Activated CD4-positive, alpha-beta T cell treated with anti-CD3 and anti-CD28 coated beads, Interleukin-2, amount 10 ng/mL, durations not matched to agents 7 days and 5 days (primary cell): ENCODE measurements at places on chromosomes 6 and 20. TPM values are rescaled to one million over a fixed set of nuclear protein-coding genes. Genes with fewer than 3 reads are reported as not detected.

C20orf204 gene
- 3.5 TPM for total RNA-seq

OOEP gene
- 0.57 TPM for total RNA-seq

- H3K36me3 ChIP-seq, result no peaks in the 10 kb centered on the region
- H3K4me1 ChIP-seq, result no peaks in the 10 kb centered on the region
- H3K4me3 ChIP-seq, result no peak overlapping the region
- H3K27me3 ChIP-seq, result peaks cover 2% of the 10 kb centered on the region
- no peak overlapping the region for H3K27ac ChIP-seq
- DNase-seq, result no peak
Measured at GRCh38 chr6:167244064-167244960, 46.8 kb upstream of the UNC93A start.

GRCh38 chr6:156950084-156950483 is 172.9 kb downstream of the ARID1B start:
- no peak for DNase-seq
- peaks cover 2% of the 10 kb centered on the region for H3K36me3 ChIP-seq
- no peak overlapping the region for H3K27ac ChIP-seq
- H3K4me1 ChIP-seq, result peaks cover 30% of the 10 kb centered on the region
- H3K4me3 ChIP-seq, result no peak overlapping the region

DNA sequence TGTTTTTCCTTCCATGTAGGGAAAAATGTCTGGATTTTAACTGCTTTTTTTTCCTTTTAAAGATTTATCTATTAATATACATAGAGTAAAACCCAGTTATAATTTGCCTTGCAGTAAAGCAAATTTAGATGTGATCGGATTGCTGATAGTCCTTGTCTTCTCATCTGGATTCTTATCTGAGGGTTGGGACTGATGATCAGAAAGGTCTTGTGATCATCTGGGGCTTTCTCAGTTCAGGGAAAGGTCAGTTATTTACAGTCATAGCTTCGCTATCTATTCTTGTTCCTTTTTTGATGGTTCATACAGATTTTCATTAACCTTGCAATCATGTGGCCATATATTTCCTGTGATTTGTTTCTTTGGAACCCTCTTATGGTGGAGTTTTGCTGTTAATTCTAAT is 63.8 kb upstream of the CLDN20 start:
- peaks cover 1% of the 10 kb centered on the region for H3K36me3 ChIP-seq
- no peaks in the 10 kb centered on the region for H3K4me1 ChIP-seq
- H3K27ac ChIP-seq, result no peak overlapping the region
- H3K4me3 ChIP-seq, result no peak overlapping the region
- H3K27me3 ChIP-seq, result no peaks in the 10 kb centered on the region

GRCh38 chr6:169960521-169960885 is 209.1 kb downstream of the ERMARD start:
- H3K4me3 ChIP-seq, result no peak overlapping the region
- H3K27ac ChIP-seq, result no peak overlapping the region
- H3K4me1 ChIP-seq, result peaks cover 15% of the 10 kb centered on the region
- H3K27me3 ChIP-seq, result peaks cover 9% of the 10 kb centered on the region

GRCh38 chr20:63138855-63139341 is 77.0 kb downstream of the YTHDF1 start:
- no peak overlapping the region for H3K27ac ChIP-seq
- DNase-seq, result no peak
- no peaks in the 10 kb centered on the region for H3K36me3 ChIP-seq
- H3K4me3 ChIP-seq, result no peak overlapping the region

GMPR gene
- total RNA-seq, result 3.3 TPM

DNA sequence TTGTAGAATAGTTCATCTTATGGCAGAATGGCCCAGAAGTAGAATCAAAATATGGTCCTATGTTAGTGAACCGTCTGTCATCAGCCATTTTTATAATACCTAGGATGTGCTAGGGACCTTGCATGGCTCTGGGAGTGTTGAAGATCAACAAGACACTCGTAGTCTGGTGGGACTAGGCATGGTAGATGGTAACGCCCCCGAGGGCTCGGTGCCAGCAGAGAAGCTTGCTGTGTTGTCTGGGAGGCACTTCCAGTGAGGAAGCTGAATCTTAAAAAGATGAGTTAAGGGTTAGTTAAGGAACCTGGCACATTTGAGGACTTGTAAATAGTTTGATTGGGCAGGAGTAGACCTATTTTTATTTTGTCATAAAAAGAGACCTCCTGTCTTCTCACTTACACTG is 82.4 kb downstream of the MAP3K4 start:
- no peaks in the 10 kb centered on the region for H3K4me1 ChIP-seq
- H3K27me3 ChIP-seq, result no peaks in the 10 kb centered on the region
- H3K27ac ChIP-seq, result no peak overlapping the region
- no peak overlapping the region for H3K4me3 ChIP-seq
- peaks cover 9% of the 10 kb centered on the region for H3K36me3 ChIP-seq

DNA sequence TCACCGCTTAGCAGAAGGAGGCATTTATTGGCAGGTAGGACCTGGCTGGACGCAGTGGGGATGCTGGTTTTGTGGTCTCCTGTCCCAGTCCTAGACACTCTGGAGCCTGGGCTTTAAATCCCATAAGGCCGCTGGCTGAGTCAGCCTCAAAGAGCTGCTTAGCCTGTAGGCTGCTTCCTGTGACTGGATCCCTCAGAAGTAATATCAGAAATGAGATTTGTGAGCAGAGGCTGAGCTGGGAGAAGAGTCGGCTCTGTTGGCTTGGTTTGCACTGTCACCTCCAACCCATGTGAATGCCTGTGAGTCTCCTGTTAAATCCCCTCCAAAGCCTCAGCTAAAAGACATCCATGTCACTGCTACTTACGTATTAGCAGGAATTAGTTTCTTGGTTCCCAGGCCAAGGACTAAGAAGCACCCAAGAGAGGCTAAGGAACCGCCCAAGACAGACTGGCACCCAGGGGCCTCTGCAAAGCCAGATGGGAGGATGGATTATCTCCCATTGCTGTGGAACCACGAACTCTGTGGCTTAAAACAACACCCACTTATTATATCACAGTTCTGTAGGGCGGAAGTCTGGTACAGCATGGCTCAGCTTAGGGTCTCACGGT is 289.4 kb downstream of the CDC5L start:
- peaks cover 7% of the 10 kb centered on the region for H3K27me3 ChIP-seq
- H3K4me1 ChIP-seq, result peaks cover 2% of the 10 kb centered on the region
- DNase-seq, result no peak
- H3K27ac ChIP-seq, result no peak overlapping the region

DNA sequence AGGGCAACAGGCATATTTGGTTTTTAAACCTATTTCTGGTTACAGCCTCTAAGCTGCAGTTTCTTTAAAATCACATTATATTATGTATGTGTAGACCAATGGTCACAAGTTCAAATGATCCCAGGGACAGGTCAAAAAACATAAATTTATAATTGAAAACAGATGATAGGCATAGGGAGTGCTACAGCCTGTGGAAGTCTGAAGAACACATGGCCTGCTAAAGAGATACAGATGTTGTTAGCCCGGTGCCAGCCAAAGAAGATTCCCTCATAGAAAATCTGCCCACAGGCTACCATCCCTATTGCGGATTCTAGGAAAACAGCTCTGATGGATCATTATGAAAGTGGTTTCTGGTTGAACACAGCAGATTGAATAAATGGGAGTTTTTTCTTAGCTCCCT is 65.3 kb downstream of the NRSN1 start:
- no peaks in the 10 kb centered on the region for H3K36me3 ChIP-seq
- no peak for DNase-seq
- no peaks in the 10 kb centered on the region for H3K4me1 ChIP-seq
- H3K4me3 ChIP-seq, result no peak overlapping the region
- peaks cover 13% of the 10 kb centered on the region for H3K27me3 ChIP-seq

- H3K27ac ChIP-seq, result no peak overlapping the region
- H3K27me3 ChIP-seq, result peaks cover 21% of the 10 kb centered on the region
- H3K36me3 ChIP-seq, result no peaks in the 10 kb centered on the region
- H3K4me1 ChIP-seq, result peaks cover 8% of the 10 kb centered on the region
Measured at GRCh38 chr6:36791521-36792135, 47.6 kb downstream of the CPNE5 start.

- no peak for DNase-seq
- H3K4me3 ChIP-seq, result no peak overlapping the region
- H3K4me1 ChIP-seq, result no peaks in the 10 kb centered on the region
- H3K27me3 ChIP-seq, result no peaks in the 10 kb centered on the region
- no peak overlapping the region for H3K27ac ChIP-seq
Measured at GRCh38 chr6:155895641-155896040, 440.0 kb upstream of the NOX3 start.

CFAP206 gene
- total RNA-seq, result not detected

DNA sequence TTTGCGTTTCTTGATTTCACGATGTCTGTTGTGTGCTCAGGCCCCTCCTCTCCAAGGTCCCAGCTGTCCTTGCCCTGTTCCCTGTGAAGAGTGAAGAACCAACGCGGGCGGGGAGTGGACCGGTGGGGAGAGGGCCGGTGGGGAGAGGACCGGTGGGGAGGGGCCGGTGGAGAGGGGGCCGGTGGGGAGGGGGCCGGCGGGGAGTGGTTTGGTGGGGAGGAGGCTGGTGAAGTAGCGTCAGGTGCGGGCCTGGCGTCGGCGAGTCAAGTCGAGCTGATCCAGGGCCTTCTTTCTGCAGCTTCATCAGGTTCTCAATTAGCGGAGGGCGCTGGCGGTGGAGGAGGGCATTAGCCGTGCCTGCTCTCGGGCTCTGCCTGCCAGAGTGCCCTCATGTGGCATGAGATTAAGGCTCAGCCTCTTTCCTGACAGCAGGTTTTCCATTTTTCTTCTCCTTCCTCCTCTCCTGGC is 21.2 kb upstream of the BHLHE23 start:
- H3K27ac ChIP-seq, result no peak overlapping the region
- no peaks in the 10 kb centered on the region for H3K36me3 ChIP-seq
- peaks cover 9% of the 10 kb centered on the region for H3K4me1 ChIP-seq
- no peak overlapping the region for H3K4me3 ChIP-seq
